ENCODE measurements at places on chromosomes 5 and 9.

DNA sequence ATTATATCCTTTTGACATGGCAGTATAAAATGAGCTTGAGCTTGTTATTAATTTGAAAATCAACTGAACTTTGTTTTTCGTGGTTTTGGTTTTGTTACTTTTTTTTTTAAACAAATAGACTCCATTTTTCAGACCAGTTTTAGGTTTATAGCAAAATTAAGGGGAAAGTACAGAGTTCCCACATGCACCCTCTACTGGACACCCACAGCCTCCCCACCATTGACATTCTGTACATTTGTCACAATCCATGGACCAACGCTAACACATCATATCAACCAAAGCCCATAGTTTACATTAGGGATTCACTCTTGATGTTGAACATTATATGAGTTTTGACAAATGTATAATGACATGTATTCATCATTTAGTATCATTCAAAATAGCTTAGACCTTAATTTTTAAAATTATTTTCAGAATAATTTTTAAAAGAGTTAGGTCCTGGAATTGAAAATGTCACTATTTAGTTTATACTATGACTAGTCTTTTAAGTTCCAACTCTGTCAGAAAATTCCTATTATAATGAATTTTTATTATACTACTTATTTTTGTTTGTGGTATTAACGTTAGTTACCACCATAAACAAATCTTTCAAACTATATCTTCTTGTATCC, 35.3 kb upstream of the JMY start:
- peak; percentile 31 for DNase-seq

- no peak for DNase-seq
Observed at GRCh38 chr9:116713271-116713670, 26.2 kb downstream of the TRIM32 start.

GRCh38 chr5:140038373-140038957, 4.6 kb downstream of the NRG2 start:
- DNase-seq = peak; percentile 20

- DNase-seq = no peak
Observed at GRCh38 chr9:4346131-4346530, 46.3 kb upstream of the GLIS3 start.

GRCh38 chr5:102918986-102919610, 164.0 kb downstream of the PAM start:
- DNase-seq = no peak

DNA sequence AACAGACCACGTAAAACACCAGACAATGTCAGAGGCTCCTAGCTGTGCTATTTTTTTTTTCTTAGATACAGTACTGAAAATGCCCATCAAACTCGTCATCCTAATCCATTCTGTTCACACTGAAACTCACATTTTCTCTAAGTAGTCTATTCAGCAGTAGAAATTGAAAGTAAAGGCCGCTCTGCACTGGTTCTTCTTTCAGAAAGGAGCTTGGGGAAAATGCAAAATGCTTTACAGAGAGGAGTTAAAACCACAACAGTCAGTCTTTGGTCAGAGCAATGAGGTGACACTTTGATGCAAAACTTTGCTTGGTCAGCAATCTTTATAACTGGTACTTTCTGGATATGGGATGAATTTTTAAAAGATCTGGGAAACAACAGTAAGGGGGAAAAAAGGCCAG, 43.8 kb upstream of the SUSD1 start:
- DNase-seq = no peak

DNA sequence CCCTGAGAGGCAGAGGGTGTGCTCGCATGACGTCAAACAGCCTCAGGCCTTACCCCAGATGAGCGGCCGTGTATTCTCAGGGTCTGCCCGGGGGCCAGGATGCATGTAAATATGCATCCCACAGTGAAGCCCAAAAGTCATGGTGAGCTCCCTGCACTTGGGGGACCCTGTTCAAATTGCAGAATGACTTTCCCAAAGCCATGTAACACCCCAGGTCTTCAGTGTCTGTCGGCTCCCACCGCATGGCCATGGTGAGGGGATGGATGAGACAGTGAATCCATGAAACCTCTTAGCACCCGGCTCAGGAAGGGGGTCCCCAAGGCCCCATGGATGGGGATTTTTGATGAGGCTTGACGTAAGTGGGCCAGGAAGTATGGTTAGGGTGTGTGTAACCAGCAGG, 9.3 kb upstream of the COL5A1 start:
- DNase-seq = no peak

DNA sequence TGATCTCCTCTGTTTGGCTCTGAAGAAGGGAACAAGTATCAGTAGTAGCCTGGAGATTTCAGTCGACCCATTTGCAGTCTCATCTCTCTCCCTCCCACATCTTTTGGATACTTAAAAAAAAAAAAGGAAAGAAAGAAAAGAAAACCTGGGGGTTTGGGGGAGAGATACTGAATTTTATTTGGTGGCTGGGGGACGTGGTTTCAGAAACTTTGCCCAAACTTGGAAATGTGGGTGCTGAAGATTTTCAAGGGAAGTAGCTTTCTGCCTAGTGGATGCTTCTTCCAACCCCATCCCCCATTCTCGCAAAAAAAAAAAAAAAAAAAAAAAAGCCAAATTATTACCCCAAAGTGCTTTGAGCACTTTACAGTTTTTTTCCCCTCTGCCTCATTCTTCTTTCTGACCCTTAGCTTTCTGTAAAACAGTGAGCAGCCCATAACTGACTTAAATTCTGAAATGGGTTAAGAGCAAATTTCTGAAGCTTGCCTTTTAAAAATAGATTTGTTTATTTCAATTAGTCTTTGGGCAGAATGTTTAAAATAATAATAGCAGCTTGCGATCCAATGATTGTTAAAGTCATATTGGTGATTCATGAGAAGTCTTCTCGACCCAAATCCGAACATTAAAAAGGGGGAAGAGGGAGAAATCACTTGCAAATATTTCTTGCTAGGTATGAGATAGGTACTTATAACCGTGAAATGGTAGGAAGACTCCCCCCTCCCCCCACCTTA, 894 bp downstream of the FST start:
- peak; percentile 28 for DNase-seq

DNA sequence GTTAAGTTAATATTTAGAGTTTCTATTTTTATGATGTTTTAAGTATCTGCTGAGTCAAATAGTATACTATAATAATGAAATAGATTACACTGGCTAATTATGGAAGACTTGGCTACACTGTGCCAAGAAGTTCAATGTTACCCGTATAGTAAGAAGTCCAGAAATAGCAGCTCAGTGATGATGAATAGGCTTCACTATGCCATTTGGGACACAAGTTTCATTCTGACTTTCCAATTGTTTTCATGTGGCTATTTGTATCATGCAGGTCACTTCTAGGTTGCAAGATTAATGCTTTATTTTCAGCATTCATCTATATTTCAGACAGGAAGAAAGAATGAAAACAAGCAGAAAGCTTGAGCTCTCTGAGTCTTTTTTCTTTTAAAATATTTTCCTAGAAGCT, 194.5 kb upstream of the RIOK2 start:
- no peak for DNase-seq

DNA sequence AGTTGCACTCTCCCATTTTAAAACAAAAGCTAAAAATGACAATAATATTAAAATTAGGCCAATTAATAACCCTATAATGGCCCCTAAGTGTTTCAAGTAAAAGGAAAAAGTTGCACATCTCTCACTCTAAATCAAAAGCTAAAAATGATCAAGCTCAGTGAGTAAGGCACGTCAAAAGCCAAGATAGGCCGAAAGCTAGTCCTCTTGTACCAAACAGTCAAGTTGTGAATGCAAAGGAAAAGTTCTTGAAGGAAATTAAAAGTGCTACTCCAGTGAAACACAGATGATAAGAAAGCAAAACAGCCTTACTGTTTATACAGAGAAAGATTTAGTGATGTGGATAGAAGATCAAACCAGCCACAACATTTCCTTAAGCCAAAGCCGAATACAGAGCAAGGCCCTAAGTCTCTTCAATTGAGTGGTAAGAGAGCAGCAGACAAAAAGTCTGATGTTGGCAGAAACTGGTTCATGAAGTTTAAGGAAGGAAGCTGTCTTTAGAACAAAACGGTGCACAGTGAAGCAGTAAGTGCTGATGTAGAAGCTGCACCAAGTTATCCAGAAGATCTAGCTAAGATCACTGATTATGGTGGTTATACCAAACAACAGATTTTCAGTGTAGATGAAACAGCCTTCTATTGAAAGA, 144.1 kb upstream of the ACOT12 start:
- DNase-seq = no peak

- DNase-seq = no peak
Observed at GRCh38 chr9:134650431-134651190, 9.0 kb downstream of the COL5A1 start.

DNA sequence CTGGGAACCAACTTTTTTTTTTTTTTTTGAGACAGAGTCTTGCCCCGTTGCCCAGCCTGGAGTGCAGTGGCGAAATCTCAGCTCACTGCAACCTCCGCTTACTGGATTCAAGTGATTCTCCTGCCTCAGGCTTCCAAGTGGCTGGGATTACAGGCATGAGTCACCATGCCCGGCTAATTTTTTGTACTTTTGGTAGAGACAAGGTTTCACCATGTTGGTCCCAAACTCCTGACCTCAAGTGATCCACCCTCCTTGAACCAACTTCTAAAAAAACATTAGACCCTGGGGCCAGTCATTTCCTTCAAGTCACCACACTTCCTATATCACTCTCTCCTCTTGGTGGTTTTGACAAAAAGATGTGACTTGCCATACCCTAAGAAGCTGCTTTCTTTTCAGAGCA, 10.9 kb upstream of the SHROOM1 start:
- DNase-seq = no peak

DNA sequence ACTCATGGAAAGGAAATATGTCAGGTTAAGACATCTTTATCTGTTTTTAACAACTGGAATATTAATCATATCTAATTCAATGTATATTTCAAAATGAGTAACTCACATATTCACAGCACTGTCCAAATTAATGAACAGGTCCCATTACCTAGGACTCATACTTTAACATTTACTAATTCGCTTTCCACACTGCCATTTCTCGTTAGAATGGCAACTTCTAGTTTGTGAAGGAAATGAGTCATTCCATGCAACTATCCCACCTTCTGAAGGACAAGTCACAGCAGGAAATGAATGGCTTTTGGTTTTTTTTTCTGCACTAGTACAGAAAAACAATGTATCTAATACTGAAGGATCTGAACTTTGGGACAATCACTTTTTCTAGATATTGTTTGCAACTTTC, 24.6 kb upstream of the IFNK start:
- DNase-seq = peak; percentile 7

Measured in fibroblast of skin of scalp (primary cell).